ENCODE measurements at places on chromosomes 4 and X.

GRCh38 chr4:30268370-30268769 lies 451.8 kb upstream of the PCDH7 start:
- DNase-seq: no peak

DNA sequence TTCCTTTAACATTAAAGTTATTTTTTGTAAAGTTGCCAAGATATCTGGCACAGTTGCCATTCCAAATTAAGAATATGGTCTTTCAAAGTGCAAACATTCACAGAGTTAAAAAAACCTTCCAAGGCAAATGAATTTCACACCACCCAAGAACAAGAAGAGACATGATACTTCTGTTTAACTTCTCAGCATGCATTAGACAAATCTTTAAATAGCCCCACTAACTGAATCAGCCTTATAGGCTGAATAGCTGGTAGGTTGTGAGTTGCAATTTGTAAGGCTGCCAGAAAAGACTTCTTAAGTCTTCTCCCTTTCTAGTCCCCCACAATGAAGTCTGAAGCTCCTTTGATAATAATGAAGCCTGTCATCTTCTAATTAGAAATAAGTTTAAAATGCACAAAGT lies 95.6 kb downstream of the MAPK10 start:
- no peak for DNase-seq

- no peak for DNase-seq
Measured at GRCh38 chr4:85784947-85785346, 310.0 kb downstream of the ARHGAP24 start.

DNA sequence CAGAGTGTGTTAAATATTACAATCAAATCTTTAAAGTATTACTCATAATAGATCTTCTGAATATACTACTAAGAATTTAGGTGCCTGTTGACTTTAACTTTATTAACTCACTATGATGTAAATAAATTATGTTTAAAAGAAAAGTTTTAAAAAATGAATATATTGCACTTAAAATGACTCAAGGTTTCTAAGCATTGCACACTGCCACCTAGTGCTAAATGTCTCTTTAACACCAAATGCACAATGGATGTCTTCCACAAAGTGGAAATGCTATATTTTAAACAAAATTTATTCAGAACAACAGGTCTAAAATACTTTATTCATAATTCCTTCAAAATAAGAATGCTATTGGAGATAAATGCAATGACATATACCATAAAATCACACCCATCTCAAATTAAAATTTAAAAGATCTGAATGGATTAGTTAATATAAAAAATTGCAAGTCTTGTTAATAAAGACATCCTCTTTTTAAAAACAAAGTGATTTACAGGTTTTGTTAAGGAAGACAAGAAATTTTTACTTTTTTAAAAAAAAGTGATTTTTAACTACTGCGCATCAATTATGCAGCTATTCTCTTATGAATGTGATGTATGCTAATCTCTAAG lies 5.5 kb downstream of the INPP4B start:
- no peak for DNase-seq

GRCh38 chrX:70554523-70554922 lies 109.9 kb downstream of the DLG3 start:
- no peak for DNase-seq
